ENCODE measurements at places on chromosomes 11 and 22. TPM values are rescaled to one million over a fixed set of nuclear protein-coding genes. Genes with fewer than 3 reads are reported as not detected.

Gene TREH
- not detected for polyA plus RNA-seq

GRCh38 chr11:117679461-117679860, 117.6 kb downstream of the DSCAML1 start:
- no peak for DNase-seq

DNA sequence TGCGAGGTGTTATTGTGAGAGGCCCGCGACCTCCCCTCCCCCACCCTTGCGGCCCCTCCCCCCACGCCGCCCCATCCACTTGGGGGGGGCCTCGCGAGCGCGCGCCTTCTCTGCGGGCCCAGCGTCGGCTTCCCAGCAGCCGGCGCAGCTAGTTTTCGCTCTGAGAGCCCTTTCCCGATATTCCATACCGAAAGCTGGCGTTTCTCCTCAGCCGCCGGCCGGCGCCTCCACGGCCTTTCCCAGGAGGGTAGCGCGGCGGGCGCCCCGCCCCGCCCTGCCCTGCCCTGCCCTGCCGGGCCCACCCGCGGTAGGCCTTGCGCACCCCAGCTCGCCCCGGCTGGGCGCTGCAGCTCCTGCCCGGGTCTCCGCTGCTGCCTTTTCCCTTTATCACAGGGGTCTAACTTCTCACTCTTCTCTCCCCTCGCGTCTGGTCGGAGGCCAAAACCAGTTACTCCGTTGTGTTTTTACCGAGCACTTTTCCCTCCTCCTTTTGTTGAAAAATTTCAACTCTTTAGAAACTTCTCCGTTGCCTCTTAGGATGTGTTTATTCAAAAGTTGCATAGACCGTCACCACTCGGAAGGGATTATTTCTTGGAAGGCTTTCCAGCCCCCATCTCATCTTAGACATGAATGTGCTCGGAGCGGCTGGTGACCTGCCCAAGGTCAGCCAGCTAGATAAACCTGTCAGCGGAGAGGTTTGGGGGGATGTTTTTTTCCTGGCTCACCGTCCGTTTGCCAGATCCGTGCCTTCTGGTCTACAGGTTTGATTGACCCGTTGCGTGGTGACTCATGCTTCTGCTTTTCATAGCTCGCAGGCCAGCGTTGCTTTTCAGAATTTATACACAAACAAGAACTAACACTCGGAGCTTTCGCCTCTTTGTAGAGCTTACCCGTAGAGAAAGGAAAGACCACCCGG, 648 bp downstream of the PAFAH1B2 start:
- DNase-seq = peak; percentile 56

GRCh38 chr11:57641011-57641807, 8.5 kb downstream of the YPEL4 start:
- DNase-seq = peak; percentile 33

DNA sequence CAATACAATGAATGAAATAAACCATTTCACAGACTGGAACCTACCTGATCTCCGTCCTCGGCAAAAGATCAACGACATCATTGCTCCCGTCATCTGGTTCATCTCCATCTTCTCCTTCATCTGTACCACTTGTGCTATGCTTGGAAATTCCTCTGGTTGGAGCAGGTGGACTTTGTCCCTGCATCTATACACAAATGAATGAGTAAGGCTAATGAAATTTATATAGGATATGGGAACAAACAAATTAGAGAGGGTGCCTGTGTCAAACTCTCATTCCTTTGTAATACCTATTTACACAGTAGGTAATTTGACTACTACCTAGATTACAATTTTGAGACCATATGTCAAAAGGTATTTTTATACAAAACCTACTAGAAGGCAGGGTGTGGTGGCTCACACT, 59.4 kb downstream of the F2 start:
- DNase-seq = no peak

- no peak for DNase-seq
Measured at GRCh38 chr11:32152216-32152615, 61.3 kb downstream of the RCN1 start.
